ENCODE measurements at places on chromosomes 2 and 18.

DNA sequence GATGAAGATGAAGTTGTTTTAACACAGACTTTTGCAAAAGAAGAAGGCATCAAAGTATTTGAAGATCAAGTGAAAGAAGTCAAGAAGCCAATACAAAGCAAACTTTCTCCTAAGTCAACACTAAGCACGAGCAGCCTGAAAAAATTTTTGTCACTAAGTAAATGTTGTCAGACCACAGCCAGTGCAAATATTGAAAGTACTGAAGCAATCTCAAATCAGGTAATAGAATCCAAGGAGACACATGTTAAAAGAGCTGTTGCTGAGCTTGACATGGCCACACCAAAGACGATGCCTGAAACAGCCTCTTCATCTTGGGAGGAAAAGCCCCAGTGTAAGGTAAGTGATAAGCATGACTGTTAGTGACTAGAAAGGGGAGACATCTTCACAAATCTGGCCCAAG lies 75.1 kb downstream of the FSIP2 start:
- no peak for DNase-seq

- no peak for DNase-seq
Measured at GRCh38 chr18:74396171-74397169, 60.6 kb downstream of the DIPK1C start.

GRCh38 chr2:215293879-215294278 lies 18.0 kb upstream of the ATIC start:
- DNase-seq: no peak

- no peak for DNase-seq
Measured at GRCh38 chr2:100588071-100588786, 25.4 kb downstream of the PDCL3 start.

- DNase-seq: no peak
Measured at GRCh38 chr2:39059366-39059952, 61.4 kb downstream of the SOS1 start.
